CD4-positive, alpha-beta T cell treated with Interleukin-1 beta for 1 hour (primary cell): ENCODE measurements at places on chromosomes 11 and 22.

DNA sequence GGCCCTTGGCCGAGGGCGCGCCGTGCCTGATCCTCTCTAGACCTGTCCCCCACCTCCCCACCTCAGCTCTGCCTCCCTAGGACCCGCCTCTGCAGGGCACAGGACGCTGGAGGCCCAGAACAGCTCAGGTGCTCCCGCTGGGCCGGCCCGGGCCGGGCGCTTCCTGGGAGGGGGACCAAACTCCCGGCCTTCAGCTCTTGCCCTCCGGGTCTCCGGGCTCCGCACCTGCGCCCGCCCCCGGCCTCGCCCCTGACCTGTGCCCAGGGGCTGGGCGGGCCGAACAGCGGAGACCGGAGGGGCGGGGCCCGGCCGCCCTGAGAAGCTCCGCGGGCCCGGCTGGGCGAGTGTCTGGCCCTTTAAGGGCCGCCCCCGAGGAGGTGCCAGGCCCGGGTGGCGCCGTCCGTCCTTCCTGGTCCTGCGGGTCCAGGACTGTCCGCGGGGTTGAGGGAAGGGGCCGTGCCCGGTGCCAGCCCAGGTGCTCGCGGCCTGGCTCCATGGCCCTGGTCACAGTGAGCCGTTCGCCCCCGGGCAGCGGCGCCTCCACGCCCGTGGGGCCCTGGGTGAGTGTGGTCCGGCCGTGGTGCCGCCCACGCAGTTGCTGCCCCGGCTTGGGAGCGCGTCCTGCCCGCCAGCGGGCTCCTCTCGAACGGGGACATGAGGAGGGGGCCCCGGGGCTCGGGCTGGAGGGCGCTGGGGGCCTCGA is at the start of gene SSH3:
TSS of gene SSH3 (plus strand) at position 399 of the 703 bp plus-strand sequence. CDS start at position 495, 96 bp downstream.
- DNase-seq: peak; percentile 47

DNA sequence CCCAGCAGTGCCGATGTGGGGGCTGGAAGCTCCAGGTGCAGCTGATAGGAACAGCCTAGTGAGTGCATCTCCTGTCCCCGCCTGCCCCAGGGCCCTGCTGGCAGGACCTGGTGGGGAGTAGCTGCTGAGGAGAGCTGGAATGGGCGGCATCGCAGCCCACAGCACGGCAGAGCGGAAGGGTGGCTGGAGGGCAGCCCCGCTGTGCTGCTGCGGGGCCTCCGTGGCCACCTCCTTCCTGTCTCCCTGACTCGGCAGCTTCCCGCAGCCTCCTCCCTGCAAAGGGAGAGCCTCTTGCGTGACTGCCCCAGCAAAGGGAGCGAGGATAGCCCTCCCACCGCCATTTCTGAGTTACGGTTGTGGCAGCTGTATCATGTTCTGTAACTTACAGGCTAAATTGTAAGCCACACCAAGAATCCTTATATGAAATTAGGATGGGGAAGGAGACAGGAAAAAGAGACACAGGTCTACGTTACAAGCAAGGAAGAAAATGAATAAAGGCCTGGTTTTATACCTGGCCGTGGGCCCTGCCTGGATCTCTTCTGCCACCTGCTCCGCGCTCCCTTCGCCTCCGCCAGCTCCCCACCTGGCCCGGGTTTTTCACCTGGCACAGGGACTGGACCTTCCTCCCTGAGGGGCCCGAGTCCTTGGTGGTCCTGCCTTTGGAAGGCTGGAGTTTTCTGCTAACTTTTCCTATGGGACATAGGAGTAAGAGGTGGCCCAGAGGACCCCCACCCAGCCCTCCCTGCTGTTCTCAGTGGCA is 10.0 kb downstream of the TPCN2 start:
- no peak for DNase-seq

GRCh38 chr11:128776424-128777284 is 82.8 kb downstream of the FLI1 start:
- peak; percentile 64 for DNase-seq

- no peak for DNase-seq
Observed at GRCh38 chr22:23501708-23502107, 78.4 kb downstream of the IGLL1 start.

- no peak for DNase-seq
Observed at GRCh38 chr22:25845985-25846745, 104.2 kb downstream of the MYO18B start.

DNA sequence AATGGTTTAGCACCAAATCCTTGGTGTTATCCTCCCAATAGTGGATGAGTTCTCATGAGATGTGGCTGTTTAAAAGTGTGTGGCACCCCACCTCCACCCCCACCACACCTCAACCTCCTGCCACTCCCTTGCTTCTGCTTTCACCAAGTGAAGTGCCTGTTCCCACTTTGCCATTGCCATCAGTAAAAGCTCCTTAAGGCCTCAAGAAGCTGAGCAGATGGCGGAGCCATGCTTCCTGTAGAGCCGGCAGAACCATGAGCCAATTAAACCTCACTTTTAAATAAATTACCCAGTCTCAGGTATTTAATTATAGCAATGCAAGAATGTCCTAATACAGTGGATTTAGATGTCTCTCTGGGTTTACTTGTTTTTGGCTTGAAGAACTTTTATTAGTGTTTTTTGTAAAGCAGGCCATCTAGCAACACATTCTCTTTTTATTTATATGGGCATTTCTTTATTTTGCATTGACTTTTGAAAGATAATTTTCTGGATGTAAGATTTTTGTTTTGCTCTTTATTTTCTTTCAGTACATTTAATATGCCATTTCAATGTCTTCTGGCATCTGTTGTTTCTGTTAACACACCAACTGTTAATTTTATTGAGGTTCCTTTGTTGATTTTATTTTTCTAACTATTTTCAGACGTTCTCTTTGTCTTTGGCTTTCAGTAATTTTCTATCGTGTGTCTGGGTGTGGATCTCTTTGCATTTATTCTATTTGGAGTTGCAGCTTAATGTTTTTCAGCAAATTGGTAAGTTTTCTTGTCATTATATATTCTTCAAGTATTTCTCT is 724.5 kb upstream of the CNTN5 start:
- DNase-seq: no peak

GRCh38 chr11:131829725-131830124 is 459.3 kb downstream of the NTM start:
- no peak for DNase-seq

- DNase-seq: no peak
Observed at GRCh38 chr11:118921121-118921928, 4.4 kb downstream of the BCL9L start.

DNA sequence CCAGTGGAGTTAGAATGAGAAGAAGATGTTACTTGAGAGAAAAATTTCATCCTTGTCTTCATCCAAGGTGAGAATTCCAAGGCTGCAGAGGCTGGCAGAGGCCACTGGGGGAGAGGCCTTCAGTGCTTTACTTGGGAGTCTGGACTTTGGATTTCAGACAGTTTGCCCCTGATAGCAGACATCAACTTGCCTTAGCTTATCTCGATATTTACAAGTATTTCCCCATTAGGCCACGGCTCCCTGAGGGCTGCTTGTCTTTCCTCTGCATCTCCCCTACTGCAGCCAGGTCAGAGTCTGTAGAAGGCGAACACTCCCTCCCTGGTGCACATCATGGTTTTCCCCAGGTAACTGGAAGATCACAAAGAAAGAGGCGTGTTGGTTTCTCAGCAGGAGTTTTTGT is 29.9 kb upstream of the BSX start:
- DNase-seq: no peak

DNA sequence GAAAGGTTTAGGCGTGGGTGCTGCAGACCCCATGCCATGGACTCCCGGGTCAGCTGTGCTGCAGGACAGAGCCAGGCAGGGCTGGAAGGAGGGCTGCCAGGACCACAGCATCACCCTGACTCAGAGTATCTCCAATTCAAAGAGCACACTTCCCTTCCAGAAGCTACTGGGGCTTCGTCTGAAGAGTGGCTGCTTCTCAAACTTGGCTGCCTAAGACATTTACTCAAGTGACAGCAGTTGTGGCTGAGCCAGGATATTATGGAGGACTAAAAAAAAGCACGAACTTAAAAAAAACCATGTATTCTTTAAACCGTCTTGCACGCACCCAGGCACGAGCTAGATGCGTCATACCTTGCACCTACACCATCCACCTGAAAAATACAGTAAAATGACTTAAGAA is 13.0 kb upstream of the BID start:
- no peak for DNase-seq

DNA sequence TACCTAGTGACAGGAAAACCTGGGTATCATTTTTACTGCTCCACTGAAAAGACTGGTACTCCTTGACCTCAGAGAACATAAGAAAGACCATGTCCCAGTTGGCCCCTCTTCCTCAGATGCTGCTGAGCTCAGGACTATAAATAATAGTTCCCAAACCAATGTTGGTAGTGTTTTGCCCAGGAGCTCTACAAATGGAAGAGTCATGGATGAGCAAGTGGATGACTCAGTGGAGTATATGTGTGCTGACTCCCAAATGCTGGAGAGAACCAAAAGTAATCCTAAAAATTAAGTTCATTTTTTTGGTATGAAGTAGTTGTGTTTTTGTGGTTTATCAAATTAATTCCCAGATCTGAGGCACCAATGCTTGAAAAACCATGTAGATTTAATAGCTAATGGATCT is 482.0 kb downstream of the KCNA4 start:
- DNase-seq: no peak

- DNase-seq: no peak
Observed at GRCh38 chr11:96001037-96001436, 77.1 kb upstream of the MTMR2 start.

DNA sequence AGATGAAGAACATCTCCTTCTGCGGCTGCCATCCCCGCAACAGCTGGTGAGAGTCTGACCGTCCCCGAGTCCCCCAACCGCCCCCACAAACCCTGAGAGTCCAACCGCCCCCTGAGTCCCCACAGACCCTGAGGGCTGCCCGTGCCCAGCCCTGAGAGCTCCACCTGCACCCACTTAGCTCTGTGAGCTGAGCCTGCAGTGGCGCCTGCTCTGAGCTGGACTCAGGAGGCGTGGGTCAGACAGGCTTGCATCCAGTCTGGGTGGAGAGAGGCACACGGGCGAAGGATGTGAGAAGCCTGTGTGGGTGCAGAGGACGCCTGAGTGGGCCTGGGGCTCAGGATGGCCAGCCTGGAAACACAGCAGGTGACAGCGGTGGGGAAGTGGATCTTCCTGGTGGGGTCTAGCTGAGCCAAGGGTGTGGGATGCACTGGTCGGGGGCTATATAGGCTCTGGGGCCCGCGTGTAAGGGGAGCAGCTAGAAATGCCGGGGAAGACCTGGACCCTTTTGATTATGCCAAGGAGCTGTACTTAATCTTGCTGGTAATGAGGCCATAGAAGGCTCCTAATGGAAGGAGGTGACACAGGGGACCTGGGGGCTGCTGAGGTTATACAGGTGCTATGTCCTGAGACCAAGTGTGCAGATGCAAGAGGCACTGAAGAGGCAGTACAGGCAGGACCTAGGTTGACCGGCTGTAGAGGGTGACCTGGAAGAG is 6.5 kb downstream of the MAPK8IP2 start:
- DNase-seq: no peak

DNA sequence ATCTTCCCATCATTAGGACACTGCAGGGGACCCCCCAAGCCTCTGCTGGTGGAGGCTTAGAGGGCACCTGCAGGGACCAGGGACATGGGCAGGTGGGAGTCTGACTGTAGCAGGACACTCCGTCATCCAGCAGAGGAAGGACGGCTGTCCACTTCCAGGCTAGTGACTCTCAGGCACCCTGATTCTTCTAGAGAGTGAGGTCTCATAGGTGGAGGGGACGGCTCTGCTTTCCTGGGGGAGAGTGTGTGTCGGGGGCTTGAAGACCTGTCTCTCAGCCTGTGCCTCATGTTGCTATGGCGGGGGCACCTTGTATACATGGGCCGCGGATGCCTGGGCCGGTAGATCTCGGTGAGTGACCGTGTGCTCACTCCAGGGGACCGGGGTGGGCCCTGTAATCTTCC is 1116.6 kb downstream of the BRD1 start:
- DNase-seq: no peak

- DNase-seq: no peak
Observed at GRCh38 chr22:20945578-20945934, 21.5 kb upstream of the AIFM3 start.

GRCh38 chr11:117523680-117524079 is 196.0 kb downstream of the CEP164 start:
- no peak for DNase-seq

GRCh38 chr11:36371590-36371989 is 75.5 kb downstream of the PRR5L start:
- no peak for DNase-seq
